Left lung (tissue), 14 donors: ENCODE measurements at places on chromosomes 11 and 22. TPM values are rescaled to one million over a fixed set of nuclear protein-coding genes. Genes with fewer than 3 reads are reported as not detected.
A peak's percentile ranks its signal among the peaks of the same experiment; 100 is the strongest.

GRCh38 chr11:66159324-66159984 lies 89.4 kb downstream of the PACS1 start:
- no peak for DNase-seq

GRCh38 chr11:35167426-35167954 lies 28.5 kb downstream of the CD44 start:
- DNase-seq = no peak

GRCh38 chr22:35150183-35151107 lies 84.5 kb downstream of the ISX start:
- no peak for DNase-seq

DNA sequence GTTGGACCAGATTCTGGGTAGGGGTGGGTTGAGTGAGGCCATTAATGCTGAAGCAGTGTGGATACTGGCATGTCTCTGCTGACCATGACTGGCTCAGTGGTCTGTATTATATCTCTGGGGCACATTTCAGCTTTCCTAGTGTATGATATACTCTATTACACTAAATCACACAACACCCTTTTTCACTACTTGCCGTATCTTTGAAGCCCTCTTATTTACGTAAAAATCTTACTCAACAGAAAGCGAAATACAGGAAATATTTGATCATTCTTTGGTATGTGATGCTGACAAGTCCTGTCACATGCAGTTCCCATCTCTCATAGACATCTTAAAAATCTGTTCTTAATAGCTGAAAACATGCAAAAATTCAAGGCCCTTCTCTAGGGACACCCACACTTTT lies 40.3 kb downstream of the OR5B17 start:
- no peak for DNase-seq

GRCh38 chr11:34948696-34949095 lies 32.3 kb downstream of the PDHX start:
- DNase-seq = peak; percentile 60

- no peak for DNase-seq
These were observed 1.7 kb upstream of the RHOD start for GRCh38 chr11:67054836-67055523.

DNA sequence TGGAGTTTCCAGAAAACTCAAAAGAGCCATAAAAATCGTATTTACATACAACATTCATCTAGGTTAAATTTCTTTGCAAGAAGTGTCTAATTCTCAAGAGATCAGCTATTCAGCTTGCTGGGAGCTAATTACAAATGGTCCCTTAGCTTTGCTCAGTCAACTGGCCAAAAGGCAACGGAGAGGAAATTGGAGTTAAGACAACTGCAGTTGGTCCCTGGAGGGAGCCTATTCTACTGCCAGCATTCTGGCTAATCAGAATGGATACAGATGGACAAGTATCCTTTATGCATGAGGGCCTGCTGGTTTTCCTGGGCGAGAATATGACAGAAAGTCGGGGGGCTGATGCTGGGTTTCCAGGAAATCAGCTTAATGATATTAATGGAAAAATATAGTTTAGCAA lies 45.5 kb downstream of the KCNJ1 start:
- no peak for DNase-seq

DNA sequence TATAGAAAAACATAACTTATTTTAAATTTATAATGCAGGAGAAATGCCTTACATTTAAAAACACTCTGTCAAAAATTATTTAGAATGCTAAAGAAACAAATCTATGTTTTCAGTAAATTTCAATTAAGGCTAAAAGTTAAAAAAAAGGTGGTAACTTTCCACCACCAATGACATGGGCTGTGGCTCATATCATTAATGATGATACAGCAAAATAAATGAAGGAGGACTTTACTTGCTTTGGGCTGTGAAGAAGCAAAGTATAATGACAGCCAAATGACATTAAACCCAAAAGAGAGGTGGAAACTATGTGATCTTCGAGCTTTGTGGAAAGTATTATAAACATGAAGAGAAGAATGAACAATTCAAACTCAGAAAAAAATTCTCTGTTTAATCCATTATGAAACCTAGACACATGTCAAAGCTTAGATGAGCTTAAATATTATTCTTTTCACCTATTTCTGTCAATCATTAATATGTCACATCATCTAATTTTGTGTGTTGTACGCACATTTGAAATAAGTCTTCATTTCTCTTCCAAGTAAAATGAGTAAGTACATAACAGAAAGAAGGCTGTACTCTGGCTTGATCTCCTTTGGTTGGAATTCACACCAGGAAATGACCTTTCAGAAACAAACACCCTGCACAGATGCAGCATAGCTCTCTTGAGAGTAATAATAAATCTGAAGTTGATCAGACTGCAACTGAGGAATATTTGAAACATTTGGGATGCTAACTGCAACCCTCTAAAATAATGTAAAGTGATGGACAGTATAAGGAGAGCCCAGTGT lies 265.8 kb downstream of the TTC28 start:
- no peak for DNase-seq

DNA sequence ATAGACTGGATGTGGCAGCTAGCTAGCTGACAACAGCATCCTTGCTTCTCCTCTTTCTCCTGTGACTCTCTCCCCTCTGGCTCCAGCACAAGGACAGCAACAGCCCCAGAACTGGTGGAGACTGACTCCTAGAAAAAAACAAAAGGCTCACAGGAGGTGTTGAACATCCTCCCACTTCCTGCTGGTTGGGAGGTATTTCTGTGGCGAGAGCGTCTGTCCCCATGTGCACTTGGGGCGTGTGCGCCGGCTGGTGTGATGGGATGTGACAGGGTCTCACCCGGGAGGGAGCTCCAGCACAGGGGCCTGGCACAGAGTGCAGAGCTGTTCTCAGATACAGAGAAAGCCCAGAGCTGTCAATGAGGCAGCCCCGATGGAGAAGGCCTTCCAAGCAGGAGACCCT lies 107.2 kb upstream of the E2F8 start:
- DNase-seq = no peak

DNA sequence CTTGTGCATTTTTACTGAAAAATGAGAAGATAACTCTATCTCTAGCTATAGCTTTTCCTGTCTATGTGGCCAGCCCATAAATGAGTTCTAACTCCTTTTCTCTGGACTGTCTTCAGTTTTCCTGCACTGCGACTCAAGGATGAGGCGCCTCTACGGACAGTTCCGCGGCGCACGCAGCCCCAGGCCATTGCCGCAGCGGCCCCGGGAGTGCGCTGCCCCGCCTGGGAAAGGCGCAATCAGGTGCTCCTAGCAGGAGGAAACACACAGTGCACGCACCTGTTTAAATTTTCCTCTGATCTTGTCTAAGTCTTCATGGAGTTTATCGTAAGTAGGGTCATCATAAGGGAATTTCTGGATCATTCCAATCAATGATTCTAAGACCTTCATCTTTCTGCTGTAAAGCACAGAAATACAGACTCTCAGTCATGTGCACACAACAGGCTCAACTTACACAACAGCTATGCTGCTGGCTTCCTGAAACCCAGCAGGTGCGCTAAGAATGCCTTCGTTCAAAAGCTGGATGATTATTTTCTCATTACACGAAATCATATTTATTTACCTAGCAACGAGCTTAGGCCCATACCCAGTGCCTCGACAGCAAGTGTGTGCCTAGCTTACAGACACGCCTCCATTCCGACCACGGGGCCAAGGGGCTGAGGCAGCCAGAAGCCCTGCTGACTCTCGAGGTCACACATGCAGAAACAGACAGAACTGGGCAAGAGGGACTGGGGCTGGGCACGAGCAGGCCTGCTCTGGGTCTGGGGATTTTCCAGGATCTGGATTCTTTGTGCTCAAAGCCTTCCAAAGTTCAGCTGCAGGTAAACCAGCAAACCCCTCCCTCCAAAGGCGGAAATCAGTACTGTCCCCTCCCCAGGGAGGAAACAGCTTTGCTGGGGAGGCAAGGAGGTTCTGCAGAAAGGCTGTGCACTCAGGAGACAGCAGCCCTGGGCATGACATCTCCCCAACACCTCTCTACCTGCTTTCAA lies 7.2 kb downstream of the LTO1 start:
- DNase-seq = no peak

- no peak for DNase-seq
These were observed 5.2 kb downstream of the SIK3 start for GRCh38 chr11:117092951-117093590.

DNA sequence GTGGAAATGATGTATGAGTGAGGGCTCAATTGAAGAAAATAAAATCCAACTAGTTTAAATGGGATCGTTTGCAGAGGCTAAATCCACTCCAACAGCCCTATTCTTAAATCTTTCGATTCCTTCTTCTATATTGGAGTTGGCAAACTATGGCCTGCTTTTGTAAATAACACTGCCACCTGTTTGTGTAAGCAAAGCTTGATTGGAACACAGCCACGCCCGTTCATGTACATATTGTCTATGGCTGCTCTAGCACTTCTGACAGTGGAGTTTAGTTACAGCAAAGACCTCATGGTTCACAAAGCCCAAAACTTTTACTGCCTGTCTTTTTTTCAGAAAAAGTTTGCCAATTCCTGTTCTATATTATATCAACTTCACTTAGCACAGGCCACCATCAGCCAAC lies 40.6 kb upstream of the RCN1 start:
- no peak for DNase-seq

DNA sequence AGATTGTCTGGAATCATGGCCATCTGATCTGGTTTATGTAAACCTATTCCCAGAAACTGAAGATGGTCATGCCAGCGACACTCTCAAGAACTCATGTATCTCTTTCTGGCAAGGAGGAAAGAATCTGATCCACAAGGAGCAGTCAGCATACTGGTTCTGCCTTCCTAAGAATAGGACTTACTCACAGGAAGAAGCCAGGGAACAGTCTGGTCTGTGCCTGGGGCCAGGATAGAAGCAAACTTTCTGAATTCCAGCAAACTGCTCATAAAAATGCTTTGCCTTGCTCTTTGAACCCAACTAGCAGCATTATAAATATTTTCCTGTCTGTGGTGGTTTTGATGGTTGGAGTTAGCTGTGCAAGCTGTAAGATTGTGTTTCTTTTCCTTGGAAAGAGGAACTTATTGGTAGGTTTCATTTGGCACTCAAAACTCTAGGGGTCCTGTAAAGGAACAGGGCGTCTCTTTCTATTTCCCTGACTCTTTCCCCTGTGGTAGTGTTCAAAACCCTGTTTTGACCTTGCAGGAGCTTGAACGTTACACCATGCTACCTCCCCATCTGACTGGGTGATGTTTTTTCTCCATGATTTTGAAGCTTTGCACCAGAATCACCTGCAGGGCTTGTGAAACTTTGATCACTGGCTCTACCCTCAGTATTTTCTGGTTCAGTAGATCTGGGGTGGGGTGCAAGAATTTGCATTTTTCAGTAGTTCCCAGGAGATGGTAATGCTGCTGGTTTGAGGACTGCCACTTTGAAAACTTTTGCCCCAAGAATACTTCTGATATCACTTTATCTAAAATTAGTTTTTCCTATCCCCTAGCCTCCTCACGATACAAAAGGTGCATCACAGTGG lies 627.8 kb upstream of the ANO5 start:
- DNase-seq = no peak

GRCh38 chr11:79090191-79090705 lies 350.6 kb downstream of the TENM4 start:
- no peak for DNase-seq

DNA sequence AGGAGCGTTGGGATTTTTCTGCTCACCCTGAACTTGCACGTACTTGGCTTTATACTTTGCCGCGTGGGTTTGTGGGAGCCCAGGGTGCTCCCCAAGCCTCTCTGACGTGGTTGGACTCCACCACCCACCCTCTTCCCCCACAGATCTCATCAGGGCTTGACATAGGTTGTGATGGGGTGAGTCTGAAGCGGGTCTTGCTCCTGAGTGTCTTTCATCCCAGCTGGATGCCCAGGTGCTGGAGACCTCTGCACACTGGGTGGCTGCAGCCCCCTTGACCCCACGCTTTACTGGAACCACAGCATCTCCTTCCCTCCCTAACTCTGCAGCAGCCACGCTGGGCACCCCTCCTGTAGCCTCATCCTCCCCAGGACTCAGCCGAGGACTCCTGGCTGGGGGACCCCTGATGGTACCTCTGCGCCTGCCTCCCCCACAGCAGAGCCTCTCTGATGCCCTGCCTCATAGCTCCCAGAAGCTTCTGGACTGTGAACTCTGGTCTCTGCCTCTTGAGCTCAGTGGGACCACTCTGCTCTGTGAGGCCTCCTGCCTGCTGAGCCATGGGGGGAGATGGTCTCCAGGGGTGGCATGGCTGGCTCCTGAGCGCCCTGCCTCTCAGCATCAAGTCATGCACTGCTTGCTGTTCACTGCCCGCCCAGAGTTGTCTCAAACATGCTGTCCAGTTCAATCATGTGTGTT lies 45.2 kb downstream of the MYEOV start:
- no peak for DNase-seq

DNA sequence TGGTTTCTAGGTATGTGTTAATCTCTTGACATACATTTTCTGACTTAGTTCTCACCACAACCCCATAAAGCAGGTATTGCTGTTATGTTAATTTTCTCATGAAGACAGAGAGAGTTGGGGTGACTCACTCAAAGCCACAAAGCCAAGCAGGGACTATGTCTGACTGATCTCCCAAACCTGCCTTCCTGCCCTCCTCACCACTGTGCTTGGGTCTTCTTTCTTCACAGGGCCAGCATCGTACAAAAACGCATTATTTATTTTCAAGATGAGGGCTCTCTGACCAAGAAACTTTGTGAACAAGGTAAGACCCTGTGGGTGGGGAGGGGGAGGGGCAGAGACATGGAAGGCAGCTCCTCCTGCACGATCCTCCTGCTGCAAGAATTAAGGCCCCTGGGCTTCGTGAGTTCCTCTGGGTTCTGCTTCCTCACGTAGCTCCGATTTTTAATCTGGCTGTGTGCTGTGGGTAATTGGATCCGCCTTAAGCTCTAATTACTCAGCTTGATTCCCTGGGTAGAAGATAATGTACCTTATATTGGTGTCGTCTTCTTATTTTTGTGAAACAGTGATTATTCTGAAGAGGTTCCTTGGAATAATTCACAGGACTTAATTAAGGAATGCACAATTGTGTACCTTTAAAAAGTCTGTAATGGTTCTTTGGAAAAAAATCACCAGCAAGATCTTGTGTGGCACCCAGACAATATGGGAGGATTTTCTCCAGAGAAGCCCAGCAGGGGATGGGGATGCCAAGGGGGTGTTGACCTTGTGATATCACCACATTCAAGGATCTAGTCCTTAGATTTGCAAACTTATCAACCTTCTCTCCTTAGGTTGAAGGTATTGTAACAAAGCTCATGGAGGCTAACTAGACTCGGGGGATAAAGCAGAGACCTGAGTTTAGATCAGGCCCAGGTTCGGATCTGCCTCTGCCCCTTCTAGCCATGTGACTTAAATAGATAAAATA lies 112.9 kb downstream of the SPON1 start:
- no peak for DNase-seq

C22orf15 gene
- 6.1 TPM for polyA plus RNA-seq

LRP4 gene
- 27.7 TPM for polyA plus RNA-seq

CREB3L1 gene
- polyA plus RNA-seq = 16.2 TPM

TYR gene
- polyA plus RNA-seq = not detected

OSBPL5 gene
- 29.6 TPM for polyA plus RNA-seq

SCUBE2 gene
- 45.9 TPM for polyA plus RNA-seq
